ENCODE measurements at places on chromosomes 6 and 20.
A peak's percentile ranks its signal among the peaks of the same experiment; 100 is the strongest.

DNA sequence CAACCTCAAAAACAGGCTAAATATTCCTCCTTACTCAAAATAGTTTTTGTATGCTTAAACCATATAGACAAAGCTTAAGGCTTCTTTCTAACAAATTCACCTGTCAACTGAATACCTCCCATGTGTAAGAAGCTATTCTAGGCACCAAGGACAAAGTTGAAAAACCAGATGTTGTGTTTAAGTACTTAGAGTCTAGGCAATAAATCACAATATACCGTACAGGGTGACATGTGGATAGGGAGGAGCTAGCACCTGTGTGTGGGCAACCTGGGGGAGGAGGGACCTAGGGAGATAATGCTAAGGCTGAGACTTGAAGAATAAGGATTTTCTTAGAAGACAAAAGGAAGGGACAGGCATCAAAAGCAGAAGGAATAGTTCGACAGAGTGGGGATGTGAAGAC, 123.5 kb downstream of the LMBRD1 start:
- DNase-seq = no peak

DNA sequence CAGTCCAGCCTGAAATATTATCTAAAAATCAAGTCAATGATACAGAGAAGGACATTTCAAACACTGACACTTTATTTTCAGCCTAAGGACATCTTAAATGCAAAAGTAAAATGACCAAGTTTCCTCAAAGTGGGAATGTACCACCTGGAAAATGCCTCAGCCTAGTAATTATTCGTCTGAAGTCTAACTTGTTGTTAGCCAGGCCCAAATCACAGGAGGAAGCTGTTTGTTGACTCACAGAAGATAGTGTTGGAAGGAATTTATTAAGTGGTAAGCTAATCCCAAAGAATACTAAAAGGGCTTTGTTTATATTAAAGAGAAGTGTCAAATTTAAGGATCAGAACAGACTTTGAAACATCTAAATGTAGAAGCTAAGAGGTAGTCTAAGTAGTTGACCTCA, 2.5 kb downstream of the PDE7B start:
- no peak for DNase-seq

DNA sequence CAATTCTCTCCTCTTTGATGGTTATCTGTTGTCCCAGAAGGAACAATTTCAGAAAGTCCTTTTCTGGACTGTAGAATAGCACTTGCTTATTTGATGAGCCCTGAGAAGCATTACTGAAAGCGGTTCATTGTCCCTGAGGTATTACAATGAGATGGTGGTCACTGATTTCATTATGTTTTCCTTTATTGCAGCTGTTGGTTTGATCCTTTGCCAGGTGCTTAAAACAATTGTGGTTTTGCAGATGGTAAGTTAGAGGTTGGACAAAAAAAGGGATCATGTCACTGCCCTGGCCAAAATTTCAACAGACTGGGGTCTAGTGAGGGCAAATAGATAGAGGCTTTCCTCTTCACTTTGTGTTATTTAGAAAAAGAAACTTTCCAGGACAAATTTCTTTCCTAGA, 61.9 kb downstream of the ESR1 start:
- no peak for DNase-seq

- DNase-seq = no peak
Measured at GRCh38 chr20:45592574-45593189, 13.6 kb upstream of the WFDC8 start.

- DNase-seq = no peak
Measured at GRCh38 chr6:33195304-33196165, 3.3 kb upstream of the COL11A2 start.

DNA sequence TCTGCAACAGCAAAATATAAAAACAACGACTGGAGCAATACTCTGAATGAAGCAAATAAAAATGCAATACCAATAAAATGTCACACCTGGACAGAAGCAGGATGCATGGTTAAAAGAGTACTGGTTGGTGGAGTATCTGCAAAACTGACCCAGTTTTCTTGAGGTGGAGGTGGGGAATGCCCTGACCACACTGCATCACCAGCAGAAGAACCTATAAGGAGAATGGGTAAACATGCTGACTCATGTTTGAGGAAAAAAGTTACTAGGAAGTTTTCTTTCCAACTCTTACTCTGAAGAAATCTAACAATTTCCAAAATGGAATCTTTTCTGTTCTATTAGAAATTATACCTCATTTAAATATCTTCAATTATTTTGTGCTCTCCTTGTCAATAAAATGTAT, 43.6 kb downstream of the REPS1 start:
- DNase-seq = no peak

DNA sequence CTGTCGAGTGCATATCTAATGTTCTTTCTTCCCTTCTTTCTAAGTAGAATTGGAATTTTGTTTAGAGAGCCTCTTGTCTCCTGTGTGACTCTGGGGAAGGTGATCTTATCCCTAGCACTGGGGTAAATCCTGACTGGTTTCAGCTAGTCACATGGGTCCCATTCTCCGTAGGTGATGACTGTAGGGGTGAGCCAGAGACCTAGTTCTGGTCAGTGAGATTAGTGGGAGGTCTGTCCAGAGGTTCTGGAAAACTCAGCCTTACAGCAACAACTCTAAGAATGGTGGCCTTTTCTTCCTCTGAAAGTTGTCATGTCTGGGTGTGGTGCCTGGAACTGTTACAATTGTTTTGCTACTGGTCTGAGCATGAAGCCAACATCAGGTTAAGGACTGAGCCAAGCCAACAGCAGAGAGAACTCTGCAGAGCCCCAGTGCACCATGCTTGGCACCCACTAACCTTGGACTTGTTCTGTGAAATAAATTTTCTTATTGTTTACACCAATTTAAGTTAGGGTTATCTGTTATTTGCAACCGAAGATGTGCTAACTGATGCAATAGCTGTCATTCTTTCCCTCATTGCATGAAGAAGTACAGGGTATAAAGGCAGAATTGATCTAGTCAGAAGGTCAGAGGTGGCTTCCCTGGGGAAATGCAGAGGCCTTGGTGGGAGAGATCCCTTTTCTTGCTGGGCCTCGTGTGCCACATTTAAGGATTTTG, 56.8 kb upstream of the TULP4 start:
- no peak for DNase-seq

GRCh38 chr6:3911130-3911529, 62.0 kb downstream of the FAM50B start:
- no peak for DNase-seq

DNA sequence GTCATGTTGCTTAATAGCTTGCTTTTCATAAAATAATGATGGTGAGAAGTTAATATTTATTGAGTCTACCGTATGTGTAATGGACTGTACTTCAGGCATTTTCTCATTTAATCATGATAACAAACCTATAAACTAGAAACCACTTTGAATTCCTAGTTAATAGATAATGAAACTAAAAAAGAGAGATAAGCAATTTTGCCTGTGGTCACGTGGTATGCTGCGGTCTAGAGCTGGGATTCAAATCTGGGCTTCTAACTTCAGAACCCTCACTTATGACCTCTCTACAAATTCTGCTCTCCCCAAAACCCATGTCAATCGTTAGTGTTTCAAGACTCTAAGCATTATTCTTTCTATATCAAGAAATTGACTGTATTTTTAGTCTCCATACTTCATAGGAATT, 700.7 kb downstream of the PRKN start:
- no peak for DNase-seq

DNA sequence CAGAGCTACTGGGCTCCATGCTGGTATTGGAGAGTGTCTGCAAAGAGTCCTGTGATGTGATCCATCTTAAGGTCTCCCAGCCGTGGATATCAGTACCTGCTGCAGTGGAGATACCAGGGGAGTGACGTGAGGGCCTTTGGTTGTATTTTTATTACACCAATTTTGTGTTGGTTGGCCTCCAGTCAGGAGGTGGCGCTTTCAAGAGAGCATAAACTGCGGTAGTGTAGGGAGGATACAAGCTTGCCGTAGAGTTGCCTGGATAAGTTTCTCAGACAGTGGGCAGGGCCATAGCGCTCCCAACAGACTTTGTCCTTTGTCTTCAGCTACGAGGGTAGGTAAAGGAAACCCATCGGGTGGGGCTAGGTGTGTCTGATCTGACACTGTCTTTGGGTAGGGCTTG, 113.0 kb upstream of the CEP162 start:
- no peak for DNase-seq

- DNase-seq = peak; percentile 90
Measured at GRCh38 chr6:169190144-169190584, 63.5 kb downstream of the THBS2 start.

DNA sequence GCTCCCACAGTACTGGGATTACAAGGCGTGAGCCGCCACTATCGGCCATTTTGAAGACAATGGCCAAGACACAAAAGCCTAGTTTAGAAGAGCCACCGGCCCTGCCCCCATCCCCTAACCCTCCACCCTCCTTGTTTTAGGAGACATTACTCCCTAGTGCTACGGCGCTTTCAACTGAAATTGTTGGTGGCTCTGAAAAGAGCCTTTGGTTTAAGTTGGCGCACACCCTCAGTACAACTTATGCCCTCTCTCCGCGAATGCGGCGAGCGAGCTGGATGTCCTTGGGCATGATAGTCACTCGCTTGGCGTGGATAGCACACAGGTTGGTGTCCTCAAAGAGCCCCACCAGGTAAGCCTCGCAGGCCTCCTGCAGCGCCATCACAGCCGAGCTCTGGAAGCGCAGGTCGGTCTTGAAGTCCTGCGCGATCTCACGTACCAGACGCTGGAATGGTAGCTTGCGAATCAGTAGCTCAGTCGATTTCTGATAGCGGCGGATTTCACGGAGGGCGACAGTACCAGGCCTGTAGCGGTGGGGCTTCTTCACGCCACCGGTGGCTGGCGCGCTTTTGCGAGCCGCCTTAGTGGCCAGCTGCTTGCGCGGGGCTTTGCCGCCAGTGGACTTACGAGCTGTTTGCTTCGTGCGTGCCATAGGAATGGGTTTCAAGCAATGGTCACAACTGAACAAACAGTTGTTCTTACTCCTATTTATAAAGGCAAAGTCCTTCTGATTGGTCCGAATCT, 114.9 kb upstream of the BTN3A2 start:
- peak; percentile 79 for DNase-seq

DNA sequence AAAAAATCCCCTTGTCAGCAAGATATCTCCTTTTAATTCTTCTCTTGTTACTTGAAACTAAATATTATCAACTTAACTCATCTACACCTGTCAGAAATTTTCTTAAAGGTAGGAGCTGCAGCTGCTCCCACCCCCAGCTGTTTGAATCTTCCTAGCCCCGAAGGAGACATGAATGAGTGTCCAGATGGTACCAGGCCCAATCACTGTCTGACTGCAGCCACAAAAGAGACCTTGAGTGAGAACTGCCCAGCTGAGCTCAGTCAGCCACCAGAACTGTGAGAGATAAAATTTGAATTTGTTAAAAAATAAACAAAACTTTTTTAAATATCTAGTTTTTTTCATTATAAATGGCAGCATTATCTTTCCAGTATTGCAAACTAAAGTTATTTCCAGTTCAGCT, 84.7 kb downstream of the PRSS35 start:
- DNase-seq = no peak

GRCh38 chr20:54356801-54357200, 118.6 kb upstream of the DOK5 start:
- DNase-seq = no peak

DNA sequence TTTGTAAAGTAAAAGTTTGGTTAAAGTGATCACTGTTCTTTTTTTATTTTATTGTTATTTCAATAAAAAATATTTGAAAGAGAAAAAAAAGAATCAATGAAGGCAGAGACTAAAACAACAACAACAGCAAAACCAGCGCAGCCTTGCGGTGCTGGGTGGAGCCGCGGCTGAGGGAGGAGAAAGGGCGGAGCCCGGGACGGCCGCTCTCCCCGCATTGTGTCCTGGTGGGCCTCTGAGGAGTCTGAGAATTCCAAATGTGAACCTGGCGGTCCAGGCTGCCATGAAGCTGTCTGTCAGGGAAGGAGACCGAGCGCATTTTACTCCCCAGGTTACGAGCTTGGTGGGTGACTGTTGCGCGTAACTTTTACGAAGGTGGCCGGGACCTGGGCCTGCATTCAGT, 43.2 kb downstream of the TMEM242 start:
- no peak for DNase-seq

- DNase-seq = no peak
Measured at GRCh38 chr20:44805979-44806620, 4.2 kb downstream of the RIMS4 start.

DNA sequence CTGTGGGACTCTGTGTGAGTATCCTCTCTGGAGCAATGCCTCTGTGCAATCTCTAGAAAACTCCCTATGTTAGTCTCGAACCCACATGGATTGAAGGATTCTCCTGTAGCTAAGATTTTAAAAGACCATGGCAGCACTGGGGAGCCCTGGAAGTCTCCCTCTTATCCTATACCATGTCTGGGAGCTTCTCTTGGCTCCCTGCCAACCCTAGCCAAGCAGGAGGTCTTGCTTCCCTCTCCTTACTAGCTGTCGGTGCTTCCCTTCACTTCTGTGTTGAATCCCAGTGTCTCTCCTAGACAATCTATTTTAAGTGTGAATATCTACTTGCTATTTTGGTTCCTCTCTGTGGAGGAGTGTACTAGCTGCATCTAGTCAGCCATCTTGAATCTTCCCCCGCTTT, 118.8 kb upstream of the NRN1 start:
- no peak for DNase-seq

DNA sequence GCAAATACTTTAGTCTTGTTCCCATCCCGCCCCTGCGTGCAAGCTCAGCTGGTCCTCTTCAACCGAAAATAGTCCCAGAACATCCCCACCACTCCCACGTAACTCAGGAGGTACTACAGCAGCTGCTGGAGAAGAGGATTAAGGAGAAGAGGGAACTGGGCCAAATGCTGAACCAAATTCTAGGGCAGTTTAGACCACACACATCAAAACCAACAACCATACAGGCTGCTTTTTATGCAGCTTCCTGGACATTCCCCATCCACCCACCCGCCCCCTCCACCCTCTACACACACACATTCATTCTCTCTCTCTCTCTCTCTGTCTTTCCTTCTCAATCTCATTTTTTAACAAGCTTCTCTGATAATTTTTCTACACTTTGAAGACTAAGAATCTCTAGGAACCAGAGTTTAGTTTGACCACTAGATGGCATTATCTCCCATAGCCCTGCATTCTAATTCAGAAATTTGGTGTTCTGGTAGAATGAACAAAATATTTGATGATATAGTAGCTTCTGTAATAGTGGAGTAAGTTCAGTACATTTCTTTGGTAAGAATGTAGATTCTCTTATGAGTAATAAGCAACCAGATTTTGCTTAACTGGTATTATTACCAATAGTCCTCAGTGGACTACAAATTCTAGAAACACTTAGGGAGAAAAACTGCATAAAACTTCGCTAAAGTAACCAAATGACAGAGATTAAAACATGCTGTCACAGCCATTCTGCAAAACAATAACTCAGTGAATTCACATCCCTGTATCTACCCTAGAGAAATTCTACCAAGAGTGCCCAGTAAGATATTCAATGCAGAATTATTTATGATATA, 52.1 kb upstream of the BEND6 start:
- DNase-seq = no peak

DNA sequence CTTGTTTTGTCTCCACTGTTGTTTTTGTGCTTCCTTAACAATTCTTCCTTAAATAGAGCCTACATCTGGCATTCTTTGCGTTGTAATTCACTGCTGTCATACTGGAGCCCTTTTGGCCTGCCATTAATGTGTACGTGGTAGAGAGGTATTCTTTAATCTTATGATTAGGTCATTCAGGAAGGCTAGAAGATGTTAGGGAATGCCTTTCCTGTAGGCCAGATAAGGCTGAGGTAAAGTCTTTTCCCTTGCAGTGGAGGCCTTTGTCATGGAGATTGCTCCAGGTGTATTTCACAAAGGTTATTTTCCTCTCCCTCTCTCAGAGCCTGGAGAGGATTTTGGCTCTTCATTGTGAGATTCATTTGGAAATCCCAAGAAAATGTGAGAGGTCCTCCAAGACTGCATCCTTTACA, 146.9 kb downstream of the FUT9 start:
- DNase-seq = no peak

Measured in Right ventricle myocardium inferior (tissue), 1 donor.